Stimulated activated CD4-positive, alpha-beta T cell treated with anti-CD3 and anti-CD28 coated beads, Interleukin-2, amount 100 ng/mL, for 4 hours (primary cell): ENCODE measurements at places on chromosomes 4 and X.

DNA sequence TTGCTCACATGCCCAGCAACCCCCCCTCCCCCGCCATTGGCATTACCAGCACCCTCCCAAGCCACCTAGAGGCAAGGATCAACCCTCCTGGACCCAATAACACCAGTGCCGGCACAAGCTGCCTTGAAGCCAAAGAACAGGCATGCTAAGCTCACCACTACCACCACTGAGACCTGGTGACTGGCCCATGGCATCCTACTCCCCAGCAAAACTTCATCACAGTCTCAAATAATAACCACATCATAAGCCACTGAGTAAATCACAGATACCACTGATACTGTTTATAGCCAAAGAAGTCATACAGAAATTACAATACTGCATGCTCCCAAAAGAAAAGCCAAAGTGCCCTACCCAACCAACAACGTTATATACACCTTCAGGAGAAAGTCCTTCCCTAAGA lies 73.6 kb upstream of the RPL34 start:
- no peak for DNase-seq

GRCh38 chr4:136812100-136812880 lies 720.0 kb downstream of the PCDH18 start:
- DNase-seq = no peak

DNA sequence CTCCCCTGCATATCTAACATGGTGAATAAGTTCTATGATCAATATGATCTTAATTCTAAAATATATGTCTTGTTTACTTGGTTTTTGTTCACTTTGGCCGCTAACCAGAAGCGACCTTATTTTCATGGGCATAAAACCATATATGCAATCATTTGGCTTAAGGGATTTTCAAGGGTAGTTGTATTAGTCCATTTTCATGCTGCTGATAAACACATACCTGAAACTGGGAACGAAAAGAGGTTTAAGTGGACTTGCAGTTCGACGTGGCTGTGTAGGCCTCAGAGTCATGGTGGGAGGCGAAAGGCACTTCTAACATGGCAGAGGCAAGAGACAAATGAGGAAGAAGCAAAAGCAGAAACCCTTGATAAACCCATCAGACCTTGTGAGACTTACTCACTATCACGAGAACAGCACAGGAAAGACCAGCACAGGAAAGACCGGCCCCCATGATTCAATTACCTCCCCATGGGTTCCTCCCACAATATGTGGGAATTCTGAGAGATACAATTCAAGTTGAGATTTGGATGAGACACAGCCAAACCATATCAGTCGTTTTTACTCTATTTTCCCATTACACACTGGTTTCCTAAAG lies 114.3 kb upstream of the CPEB2 start:
- no peak for DNase-seq

DNA sequence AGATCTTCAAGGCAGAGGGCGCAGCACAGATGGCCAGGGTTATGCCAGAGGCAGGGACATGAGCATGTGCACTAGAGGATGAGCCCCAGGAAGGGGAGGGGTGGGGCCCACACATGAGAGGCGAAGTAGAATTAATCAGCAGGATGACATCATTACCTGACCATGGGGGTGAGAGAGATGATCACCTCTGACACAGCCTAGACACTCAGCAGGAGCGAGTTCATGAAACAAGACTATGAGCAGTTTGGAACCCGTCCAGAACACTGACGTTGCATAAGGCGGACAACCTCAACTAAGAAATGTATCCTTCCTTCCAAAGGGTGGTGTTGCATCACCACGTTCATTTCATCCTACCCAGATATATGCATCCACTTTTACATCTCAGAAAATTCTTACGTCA lies 446.7 kb upstream of the TENM3 start:
- DNase-seq = no peak

GRCh38 chrX:6678313-6678712 lies 143.4 kb upstream of the VCX3A start:
- no peak for DNase-seq

GRCh38 chr4:11151500-11151899 lies 277.2 kb downstream of the HS3ST1 start:
- DNase-seq = no peak

DNA sequence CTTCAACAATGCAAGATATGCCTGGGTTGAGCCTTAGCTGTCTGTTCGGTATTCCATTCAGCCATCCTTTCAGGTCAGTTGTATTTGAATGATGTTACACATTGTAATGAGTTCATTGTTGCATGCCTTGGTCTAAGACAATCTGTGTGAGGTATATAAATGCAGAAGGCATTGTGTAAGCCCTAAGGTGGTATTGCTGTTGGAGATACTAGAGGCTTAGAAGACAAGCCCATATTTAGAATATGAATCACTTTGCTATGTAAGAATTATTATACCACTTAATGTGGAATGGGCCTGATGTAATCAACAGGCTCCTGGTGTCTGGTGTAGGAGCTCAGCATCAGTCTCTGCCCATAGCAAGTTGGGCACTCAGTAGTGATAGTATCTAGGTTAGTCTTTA lies 473.4 kb upstream of the GNPDA2 start:
- no peak for DNase-seq

GRCh38 chr4:87882321-87882720 lies 49.6 kb downstream of the MEPE start:
- DNase-seq = no peak

DNA sequence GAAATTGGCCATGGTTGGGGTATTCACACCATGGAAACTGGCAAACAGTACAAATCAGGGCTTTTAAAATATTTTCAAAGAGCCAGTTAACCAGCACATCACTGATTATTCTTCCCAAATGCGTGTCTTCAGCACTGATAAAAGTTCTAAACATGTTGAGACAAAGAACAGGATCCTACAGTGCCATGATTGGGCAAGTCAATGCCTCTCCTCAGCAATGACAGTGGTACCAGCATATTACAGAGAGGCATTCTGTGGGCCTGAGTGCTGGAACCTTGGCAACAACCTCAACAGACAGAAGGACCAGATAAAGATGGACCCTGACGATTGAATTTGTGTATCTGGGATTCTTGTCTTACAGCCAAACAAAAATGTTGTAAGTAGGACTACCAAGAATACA lies 108.9 kb downstream of the EFHC2 start:
- no peak for DNase-seq

DNA sequence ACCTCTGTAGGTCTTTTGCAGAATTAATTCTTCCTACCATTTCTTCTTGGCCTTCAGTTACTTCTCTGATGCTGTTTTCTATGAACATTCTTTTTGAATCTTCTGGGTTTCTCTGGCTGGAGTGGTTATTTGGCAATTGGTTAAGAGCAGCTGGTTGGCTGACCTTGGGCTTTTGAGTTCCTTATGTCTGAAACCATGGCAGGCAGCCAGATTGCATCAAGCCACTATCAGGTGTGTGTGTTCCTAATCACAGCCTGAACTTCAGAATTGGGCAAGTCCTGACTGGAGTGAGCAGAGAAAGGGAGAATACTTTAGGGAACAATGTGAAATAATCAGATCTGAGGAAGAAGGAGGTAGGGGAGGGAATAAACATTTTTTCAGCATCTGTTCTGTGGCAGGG lies 90.2 kb downstream of the ARHGAP10 start:
- DNase-seq = no peak

DNA sequence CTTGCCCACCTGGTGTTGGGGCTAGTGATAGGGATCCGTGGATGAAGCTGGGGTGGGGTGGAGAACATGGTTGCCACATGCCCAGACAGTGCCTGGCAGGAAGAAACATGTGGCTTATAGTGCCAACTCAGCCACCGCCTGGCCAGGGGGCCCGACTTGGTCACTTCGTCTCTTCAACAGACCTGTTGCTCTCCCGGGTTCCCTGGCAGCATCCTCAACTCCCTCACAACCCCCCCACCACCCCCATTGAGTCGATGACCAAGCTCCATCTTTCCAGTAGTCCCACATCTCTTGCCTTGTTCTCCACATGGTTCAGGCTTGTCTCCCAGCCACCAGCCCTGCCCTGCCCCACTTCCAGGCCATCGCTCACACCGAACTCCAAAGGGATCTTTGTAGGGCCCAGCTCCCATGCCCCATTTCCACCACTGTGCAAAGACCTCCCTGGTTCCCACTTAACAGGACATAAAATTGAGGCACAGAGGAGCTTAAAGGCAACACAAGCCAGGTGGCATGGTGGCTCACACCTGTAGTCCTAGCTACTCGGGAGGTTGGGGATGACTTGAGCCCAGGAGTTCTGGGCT lies 7.8 kb downstream of the PNCK start:
- DNase-seq = no peak

DNA sequence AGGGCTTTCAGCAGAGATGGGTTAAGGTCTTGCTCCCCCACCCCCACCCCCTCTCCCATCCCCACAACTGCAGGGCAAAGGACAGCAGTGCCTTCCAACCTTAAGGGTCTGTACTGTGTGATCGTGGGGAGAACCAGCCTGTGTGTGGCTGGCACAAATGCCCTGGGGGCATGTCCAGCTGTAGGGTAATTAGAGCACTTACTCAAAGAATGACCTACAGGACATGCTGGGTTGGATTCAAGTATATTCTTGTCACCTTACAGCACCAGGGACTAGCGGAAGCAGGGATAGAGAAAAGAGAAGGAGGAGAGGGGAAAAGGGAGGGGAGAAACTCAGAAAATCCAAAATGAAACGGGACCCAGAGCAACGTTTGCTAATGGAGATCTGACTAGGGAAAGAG lies 191.3 kb upstream of the GATB start:
- no peak for DNase-seq

- DNase-seq = no peak
These were observed 1.3 kb downstream of the HTR2C start for GRCh38 chrX:114584983-114585842.

DNA sequence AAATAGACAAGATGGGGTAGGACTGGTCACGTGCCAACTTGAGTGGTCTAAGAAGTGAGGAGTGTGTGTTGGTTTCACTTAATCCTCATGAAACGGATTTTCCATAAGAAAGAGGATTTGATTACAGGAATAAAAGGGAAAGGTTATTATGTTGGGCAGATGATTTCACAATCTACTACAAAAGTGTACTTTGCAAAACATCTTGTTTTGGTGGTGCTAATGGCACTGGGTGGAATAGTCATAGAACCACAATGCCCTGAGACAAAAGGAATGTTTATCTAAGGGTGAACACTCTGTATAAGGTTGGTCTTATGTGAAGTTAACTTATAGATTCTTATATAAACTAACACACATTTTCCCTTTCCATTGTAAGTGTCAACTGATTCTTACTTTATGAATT lies 45.6 kb downstream of the GLUD2 start:
- no peak for DNase-seq

GRCh38 chr4:39889226-39889625 lies 88.5 kb downstream of the PDS5A start:
- DNase-seq = no peak

DNA sequence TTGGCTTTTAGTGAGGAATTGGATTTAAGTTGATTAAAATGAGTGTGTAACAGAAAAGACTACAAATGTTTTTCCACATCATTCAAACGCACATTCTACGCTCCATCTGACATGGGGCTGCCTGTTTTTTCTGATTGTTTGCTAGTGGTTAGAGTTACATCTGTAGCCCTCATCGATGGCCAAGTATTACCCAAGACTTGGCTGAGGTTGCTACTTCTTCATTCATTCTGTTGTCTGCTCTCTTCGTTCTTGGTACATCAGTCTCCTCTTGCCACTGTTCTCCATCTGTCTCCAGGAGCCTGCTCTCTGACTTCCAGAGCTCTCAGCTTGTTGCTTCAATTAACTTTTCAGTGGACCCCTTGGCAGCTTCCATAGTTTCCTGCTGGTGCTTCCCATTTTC lies 1844.6 kb upstream of the TENM3 start:
- no peak for DNase-seq

GRCh38 chr4:69484011-69484410 lies 11.7 kb downstream of the UGT2B4 start:
- no peak for DNase-seq

DNA sequence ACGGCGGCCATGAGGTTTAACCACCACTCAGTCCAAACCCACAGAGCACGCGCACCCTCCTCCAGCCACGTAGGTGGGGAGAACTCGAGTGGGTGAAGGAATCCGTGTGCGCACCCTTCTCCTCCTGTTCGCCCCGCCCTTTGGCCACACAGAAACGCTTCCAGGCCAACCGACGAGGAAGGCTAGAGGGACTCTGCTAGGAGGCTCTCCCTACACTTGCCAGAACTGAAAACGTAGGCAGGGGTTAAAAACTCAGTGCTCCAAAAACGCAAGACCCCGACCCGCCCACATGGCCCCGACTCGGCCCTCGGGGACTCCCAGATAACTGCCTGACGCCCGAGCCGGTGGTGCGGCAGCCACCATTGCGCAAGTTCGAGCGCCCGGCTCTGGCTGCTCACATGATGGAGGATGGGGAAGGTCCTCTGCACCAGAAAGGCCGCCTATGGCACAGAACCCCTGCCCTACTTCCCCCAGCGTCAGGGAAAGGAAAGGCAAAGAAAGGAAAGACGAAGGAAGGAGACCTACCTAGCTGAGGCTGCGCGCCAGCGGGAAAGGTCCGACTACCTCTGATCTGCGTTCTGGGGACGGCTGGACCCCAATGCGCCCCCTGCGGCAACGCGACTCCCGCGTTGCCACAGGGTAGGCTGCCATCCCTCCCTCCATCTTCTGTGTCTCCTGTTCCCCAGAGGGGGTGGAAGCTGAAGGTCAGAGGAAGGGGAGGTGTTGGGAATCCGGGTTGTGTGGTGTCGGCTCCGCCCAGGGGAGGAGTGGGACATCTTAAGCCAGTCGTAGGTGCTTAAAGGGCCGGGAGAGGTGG lies 201.9 kb upstream of the AGTR2 start:
- no peak for DNase-seq

- DNase-seq = no peak
These were observed 297.6 kb upstream of the STS start for GRCh38 chrX:6849716-6850414.

GRCh38 chrX:104679175-104679574 lies 113.2 kb downstream of the IL1RAPL2 start:
- DNase-seq = no peak

GRCh38 chr4:100736641-100737451 lies 219.0 kb upstream of the EMCN start:
- no peak for DNase-seq

- DNase-seq = no peak
These were observed 29.8 kb downstream of the SGMS2 start for GRCh38 chr4:107854356-107855022.

DNA sequence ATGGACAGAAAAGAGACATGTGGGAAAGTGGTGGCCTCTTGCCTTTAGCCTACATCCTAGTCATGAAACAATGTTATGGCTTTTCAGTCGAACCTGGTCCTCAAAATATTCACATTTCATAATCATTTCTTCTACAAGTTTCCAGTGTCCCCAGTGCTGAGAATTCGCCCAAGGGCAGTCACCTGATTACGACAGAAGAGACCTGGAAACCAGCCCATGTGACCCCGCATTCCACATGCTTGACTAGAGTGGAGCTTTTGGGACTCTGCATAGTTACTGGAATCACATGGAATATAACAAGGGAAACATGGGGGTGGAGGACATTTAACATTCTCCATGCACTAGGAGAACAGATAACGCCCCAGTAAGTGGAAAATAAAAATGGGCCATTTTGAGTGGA lies 100.1 kb downstream of the PPARGC1A start:
- DNase-seq = no peak

GRCh38 chr4:6542951-6543350 lies 32.0 kb upstream of the MAN2B2 start:
- no peak for DNase-seq
